ENCODE measurements at places on chromosomes 5 and 9.

DNA sequence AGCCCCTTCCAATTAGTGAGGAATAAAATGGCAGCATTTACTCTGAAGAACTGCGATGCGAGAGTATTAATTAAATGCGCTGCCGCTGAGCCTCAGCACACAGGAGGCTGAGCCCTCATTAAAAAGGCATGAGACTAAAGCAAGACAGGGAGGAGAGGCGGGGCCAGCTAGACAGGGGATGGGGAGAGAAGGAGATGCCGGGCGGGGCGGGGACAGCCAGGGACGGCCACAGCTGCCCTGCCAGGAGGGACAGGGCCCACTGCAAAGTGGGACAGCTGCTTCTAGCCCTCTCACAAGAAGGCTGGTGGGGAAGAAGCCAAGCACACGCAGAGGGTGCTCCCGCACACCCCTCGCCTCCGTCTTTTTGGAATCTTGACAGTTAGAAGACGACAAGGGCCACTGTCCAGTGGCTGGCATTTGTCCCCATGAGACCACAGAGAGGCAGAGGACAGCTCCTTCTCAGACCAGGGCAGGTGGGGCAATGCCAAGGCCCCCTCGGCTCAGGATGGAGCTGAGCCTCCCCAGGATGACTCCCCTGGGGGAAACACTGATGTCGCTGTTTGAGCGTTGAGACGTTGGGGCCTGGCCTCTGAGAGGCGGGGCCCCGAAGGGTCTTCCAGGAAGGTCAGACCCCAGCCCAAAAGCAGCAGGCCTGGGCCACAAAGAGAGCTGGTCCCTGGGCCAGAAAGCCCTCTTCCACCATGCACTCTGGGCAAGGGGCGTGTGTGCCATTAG, 26.9 kb downstream of the ADAMTS2 start:
- DNase-seq: no peak

DNA sequence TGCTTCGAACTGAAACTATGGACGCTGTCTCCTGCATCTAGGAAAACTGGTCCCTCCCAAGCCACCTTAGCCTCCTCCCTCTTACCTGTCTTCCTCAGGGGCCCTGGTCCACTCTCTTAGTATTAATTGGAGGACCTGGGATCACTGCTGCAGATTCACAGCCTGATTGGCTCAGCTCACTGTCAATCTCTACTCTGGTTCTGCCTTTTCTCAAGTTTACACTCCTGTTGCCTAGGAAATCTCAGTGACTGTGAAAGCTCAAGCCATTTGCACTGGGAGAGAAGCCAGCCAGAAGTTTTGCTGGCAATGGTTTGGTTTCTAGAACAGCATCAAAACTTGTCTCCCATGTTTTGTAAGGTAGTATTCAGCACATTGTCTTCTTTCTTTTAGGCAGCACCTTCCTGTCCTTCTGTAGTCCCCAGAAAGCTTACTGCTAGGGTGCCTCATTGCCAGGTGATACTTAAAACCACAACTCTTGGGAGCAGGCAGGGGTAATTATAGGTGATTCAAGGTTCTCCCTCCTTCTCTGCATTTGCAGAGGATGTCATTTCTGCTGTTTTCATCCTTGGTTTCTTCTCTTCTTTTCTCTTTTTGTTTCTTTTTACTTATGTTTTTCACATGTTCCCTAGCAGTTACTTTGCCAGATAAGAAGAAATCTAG, at the start of gene CAPSL:
Gene CAPSL, minus strand, starts transcription at position 55 of the 660 bp plus-strand sequence. CDS start 17,502 bp downstream, outside the sequence.
- DNase-seq: no peak

- DNase-seq: no peak
Observed at GRCh38 chr5:158951436-158952247, 148.1 kb downstream of the EBF1 start.

DNA sequence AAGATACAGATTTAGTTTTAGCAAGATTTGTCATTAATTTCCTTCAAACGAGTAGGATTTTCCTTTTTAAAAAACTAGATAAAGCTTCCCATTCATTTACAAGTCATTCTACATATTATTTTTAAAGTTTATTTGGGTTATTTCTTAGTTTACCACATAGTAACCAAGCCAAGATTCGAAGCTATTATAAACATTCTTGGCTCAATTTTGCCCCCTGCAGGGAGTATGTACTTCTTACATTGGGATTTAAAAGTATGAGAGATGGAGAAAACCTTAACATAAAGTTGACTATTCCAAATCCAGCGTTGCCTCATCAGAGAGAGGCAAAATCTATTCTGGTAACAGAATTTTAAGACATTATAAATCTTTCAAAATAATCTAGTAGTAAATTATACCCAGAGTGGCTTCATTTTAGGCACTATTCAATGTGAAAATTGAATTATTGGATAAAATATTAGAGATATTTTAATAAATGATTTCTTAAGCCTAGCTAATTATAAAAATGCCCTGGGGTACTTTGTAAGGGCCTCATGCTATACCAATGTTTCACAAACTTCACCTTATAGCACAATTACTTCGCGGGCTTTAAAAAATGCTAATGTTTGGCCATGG, 39.1 kb downstream of the FBN2 start:
- DNase-seq: no peak

- DNase-seq: no peak
Observed at GRCh38 chr9:37997636-37998374, 71.2 kb downstream of the SHB start.

- DNase-seq: no peak
Observed at GRCh38 chr5:45697201-45697600, 1.0 kb upstream of the HCN1 start.

DNA sequence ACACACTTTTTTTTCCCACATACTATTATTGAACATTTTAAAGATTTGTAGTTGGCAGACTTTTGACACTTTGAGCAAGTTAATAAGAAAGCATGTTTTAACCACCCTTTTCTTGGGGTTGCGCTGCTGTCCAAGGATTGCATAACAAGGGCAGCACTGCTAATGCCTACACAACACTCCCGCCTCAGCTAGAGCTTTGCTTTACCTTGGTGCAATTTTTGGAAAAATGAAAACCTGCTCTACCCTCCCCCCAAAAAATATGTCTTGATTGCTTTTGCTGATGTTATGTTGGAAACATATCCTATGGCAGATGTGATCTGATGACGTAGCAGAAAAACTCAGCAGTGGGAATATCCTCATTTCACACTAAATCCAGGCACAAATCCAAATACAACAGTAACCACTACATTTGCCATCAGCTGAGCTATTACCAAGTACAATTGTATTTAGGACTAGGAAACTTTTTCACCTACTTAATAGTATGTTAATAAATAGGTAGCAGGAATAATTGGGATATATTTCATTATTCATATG, 51.5 kb downstream of the UBE2R2 start:
- DNase-seq: no peak
